Left forelimb (tissue), 1 donor: ENCODE measurements at places on chromosomes 3 and 15.
A peak's percentile ranks its signal among the peaks of the same experiment; 100 is the strongest.

DNA sequence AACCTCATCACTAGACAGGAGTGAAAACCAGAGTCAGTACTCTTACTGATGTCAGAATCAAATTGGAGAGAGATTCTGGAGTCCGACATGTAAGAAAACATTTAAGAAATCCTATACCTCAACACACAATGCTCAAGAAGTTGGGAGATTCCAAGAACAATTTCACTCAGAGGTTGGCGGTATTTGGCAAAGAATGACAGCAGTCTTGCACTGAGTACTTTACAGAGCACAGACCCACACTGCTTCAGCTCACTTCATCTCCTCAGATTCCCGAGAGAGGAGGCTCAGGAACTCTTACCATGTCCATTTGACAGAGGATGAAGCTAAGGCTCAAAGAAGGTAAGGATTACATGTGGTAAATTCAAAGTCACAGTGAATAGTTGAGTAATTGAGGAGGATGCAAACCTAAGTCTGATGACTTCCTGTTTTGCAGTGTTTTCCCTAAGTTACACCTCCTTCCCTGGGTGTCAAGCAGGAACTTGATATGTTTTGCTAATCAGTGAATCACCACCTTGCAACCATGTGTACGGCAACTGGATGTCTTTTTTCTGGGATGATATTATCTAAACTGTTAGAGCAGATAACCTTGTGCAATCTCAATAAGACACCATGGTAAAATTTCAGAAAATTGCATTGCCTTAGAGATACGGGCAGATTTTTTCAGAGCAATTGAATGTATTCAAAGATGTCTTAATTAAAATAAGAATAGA lies 61.3 kb upstream of the MME start:
- DNase-seq, result no peak

DNA sequence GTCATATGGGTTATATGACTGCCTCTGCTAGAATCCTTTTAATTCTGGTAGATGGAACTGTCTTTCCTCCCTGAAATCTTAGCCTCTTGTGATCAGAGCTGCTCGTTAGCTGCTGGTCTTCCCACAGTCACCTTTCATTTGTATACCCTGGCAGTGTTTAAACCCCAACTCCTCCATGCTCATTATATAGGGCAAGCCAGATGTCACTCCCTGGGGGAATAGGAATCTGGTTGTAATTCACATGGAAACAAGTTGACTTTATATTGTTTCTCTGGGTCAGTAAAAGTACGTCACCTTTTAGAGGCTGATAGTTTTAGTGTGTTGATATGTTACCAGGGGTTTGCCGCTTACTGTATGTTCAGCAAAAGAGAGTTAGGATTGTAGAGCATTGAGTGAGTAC lies 103.5 kb downstream of the ITPR1 start:
- DNase-seq, result no peak

- DNase-seq, result no peak
Observed at GRCh38 chr3:153051427-153052095, 110.5 kb upstream of the RAP2B start.

DNA sequence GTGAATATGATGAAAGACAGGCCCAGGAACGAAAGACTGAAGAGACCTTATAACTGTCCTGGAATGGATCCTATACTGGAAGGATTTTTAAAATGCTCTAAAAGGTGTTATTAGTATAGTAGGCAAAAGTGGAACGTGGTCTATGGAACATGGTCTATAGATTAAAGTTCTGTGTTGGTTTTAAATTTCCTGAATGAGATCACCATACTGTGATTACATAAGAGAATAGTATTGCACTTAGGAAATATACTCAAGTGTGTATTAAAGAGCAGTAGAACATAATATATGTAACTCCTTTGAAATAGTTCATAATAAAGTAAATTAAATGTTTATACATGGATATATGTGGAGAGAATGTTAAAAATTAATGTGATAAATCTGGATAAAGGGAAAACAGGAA lies 68.2 kb downstream of the SPRED1 start:
- DNase-seq, result no peak

DNA sequence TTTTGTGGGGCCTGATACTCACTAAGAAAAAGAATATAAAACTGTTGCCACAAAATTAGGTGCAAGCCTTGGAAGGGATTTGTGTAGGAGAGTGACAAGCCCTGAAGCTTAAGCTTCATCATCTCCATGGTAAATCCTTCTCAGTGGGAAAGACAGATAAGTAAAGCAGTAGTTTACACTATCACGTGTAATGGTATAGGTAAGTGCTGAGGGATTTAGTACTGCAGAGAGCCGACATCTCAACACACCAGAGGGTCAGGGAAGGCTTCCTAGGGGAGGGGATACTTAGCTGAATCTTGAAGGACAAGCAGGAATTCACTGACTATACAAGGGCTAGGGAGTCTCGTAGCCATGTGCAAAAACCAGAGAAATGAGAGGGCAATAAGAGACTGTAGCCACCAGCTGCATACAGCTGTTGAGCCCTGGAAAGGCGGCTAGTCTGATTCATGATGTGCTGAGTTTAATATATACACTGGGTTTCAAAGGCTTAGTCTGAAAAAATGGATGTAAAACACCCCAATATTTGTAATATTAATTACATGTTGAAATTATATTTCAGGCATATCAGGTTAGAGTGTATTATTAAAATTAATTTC lies 11.1 kb downstream of the SLC24A1 start:
- DNase-seq, result no peak

DNA sequence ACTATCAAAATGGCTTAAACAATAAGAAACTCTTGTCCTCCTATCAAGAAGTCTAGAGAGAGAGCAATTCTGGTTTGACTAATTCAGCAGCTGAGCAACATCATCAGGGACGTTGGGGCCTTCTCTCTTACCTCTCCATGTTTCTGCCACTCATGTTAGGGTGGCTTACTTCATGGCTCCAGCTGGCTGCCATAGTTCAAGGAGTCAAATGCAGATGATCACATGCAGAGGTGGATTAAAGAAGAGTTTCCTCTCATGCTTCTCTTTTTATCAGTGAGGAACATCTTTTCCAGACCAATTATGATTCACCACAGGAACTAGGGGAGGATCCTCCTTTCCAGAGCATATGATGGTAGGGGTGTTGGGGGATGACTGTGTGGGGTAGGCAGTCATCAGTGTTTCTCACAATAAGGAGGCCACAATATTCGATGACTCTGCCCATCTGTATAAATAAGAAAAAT lies 45.5 kb downstream of the NEK11 start:
- DNase-seq, result no peak

GRCh38 chr3:28674212-28674611 lies 325.6 kb upstream of the AZI2 start:
- DNase-seq, result no peak

GRCh38 chr3:52939600-52939999 lies 42.3 kb upstream of the STIMATE start:
- no peak for DNase-seq

DNA sequence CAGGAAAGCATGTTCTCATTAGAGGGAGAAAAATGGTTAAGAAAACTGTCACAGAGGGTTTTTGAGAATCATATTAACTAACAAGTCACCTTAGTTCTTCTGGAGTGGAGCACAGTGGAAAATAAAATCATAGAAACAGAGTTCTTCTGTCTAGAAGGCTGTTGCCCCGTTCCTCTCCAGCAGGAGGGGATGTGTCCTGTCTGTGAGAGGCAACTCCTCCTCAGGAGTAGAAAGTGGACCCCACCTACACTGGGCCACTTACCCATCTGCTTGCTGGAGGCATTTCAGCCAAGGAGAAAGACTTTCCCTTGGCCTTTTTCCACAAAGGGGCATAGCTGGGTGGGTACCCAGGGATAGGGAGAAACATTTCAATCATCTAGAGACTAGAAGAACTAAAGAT lies 106.6 kb downstream of the SSR3 start:
- DNase-seq, result no peak

GRCh38 chr15:71199384-71200351 lies 84.4 kb downstream of the THSD4 start:
- DNase-seq, result no peak

- no peak for DNase-seq
Observed at GRCh38 chr15:32096916-32097617, 66.8 kb downstream of the CHRNA7 start.

DNA sequence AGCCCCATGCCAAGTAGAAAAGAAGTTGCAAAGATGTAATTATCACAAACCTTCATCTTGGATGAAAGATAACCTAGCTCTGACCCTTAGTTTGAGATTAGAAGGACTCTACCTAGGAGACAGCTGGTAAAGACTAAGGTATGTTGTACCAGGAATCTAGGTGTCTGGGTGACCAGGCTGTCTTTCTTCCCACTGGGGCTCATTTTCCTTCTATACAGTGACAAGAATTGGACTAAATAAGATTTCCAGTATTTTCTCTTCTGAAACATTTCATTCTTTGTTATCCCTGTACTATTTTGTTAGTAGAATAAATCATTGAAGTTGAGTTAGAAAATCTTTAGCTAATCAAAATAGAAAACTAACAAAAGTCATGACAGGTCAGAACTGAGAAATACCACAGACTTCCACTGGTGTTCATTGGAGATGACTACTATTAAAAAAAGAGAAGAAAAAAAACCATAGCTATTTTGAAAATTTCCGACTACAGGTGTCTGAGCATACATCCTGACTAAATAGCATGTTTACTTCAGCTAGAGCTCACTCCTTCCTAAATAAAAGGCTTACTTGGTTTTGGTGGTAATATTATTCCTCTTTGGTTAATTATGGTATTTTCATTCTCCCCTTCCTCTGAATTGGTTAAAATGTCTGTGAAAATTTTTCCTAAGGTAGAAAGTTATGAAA lies 10.1 kb downstream of the TGFBR2 start:
- no peak for DNase-seq

DNA sequence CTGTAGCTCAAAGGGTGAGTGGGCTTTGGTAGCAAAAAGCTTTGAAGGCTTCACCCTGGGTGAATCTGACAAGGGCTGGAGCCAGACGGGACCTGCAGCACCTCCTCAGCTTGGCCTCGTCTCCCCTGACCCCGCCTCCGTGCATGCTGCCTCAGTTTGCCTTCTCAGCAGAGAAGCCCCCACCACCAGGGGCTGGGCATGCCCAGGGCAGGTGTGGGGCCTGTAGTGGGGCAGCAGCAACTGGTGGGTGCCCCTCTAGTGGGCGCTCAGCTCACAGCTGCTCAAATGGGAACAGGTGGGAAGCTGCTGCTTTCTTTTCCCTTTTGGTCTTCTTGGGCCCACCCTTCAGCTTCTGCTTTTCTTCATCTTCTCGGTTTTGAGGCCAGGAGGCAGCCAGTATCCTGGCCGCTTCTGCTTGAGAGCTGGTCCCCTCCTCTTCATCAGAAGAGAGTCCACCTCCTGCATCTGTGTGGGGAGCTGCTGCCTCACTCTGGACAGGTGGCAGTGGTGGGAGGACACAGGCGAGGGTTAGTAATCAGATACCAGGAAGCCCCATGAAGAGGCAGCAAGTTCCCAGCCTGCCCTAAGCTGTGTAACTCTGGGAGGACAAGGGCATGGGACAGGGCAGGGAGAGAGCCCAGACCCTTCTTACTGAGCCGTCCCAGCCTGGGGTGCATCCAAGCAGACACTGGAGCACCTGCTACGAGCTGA lies 21.0 kb downstream of the TMEM43 start:
- peak; percentile 63 for DNase-seq

GRCh38 chr3:58346368-58346767 lies 13.7 kb downstream of the PXK start:
- no peak for DNase-seq
